Esophagus squamous epithelium (tissue), 5 donors: ENCODE measurements at places on chromosomes 11 and 22. TPM values are rescaled to one million over a fixed set of nuclear protein-coding genes. Genes with fewer than 3 reads are reported as not detected.

DNA sequence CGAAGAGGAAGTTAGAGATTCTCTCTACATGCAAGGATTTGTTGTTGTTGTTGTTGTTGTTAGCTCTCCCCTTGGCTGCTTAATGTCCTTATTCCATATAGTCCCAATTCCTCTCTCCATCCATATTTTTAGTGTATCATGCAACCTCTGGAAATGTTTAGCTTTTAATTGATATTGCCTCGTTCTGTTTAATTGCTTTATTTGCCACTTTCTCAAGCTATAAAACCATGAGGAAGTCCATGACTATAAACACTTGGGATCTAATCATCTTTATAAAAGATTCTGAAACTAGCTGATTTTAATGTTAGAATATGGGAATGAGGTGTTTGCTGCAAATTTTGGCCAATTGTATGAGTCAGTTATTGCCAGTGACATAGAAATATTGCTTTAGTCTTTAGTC lies 5.5 kb upstream of the OR9G1 start:
- no peak for DNase-seq

DNA sequence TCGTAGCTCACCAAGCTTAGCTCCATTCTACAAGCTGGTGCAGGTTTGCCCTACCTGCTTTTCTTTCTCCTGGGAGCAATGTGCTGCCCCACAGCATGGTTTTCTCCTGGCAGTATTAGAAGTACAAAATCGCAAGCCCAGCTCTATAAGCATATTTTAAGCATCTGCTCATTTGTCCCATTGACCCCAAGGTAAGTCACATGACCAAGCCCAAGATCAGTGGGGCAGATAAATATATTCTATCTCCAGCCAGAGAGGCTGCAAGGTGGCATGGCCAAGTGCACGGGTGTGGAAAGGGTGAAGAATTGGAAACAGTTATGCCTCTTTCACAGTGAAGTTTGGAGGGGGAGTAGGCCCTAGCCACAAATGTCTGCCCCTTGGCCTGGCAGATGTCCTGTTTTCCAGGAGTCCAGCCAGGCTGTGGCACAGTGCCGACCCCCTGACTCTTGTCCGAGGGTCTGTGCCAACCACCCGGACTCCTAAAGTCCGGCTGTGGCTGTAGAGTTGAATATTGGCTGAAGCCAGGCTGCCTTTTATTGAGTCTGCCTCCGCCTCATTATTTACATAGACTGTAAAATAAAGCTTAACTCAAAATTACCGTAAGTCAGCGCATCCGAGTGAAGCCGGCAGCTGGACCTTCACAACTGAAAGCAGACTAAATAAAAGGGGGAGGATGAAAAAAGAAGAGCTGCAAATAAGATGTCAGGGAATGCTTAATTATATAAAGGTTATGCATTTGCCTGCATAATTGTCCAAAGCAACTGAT lies 165.7 kb downstream of the COMMD9 start:
- no peak for DNase-seq

DNA sequence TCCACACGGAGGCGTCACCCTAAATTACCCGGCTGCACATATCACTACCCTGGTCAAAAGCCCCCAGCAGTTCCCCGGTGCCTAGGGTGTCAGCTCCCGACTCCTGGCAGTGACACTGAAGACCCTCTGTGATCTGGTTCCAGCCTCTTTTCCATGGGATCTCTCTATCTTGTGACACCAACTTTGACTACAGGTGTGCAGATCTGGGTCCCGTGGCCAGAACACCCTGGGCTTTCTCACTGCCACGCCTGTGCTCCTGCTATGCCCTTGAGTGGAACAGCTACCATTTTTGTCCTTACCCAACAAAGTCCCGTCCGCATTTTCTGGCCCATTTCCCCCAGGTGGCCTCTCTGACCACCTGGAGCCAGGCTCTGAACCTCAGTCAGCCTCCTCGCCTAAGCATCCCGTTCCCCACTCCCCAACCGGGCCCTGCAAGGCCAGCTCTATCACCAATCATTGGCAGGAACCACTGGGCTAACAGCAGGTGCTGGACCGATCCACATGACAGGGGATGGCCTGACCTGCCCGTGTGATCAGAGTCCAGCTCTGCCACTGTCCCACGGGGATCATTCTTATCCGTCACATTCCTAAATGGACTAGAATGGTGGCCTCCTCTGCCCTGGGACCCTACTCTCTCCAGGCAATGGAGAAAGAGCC lies 20.7 kb upstream of the CBX7 start:
- DNase-seq, result no peak

DNA sequence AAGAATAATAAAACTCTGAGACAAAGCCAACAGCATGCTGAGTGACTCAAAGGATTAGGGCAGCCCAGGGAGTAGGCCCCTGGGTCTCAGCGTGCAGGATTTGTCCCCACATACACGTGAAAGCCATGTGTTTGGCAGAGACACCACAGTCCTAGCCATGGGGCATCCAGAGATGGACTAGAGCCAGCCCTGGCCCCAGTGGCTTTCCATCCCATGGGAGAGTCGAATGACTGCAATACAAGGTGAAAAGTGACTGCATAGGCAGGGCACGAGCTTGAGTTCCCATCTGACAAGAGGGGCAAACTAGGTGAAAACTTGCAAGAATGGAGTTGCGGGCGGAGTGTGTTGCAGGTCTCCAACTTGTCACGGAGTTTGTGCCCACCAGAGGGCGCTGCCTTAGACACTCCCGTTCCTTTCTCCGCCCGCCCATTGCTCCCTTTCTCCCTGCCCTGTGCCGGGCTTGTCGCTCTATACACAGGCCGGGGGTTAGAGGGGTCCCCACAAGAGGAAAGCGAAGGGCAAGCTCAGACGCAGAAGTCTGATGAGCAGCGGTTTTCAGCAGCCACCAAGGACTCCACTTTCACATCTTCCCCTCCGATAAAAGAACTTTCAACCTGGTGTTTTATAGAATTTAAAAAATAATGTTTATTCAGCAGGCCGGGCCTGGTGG lies 24.2 kb downstream of the TSKU start:
- DNase-seq, result no peak

DNA sequence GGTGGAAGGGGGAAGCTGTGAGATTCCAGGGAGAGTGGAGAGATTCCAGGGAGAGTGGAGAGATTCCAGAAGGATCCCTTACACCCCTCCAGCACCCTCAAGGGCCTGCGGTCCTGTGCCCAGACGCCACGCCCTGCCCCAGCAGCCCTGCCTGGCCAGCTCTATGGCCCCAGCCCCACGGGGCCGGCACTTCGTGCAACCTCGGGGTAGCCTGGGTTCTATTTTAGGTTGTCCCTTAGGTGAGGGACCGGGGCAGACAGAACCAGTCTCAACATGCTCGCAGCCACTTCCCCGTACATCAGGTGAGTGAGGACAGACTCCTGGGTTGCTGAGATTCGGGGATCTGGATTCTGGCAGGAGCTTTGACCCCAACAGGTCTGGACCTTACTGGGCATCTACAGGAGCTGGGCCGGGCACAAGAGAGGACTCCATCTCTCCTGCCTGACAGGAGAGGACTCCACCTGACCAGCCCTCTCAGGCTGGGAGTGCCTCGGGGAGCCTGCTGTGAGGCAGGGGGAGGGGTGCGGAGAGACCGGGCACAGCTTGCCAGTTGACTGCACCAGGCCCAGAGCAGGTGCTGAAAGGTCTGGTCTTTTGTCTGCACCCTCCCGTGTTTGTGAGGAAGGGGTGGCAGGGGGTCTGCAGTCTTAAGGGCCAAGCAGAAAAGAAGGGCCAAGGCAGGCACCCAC lies 8.5 kb upstream of the ADORA2A start:
- DNase-seq, result no peak

DNA sequence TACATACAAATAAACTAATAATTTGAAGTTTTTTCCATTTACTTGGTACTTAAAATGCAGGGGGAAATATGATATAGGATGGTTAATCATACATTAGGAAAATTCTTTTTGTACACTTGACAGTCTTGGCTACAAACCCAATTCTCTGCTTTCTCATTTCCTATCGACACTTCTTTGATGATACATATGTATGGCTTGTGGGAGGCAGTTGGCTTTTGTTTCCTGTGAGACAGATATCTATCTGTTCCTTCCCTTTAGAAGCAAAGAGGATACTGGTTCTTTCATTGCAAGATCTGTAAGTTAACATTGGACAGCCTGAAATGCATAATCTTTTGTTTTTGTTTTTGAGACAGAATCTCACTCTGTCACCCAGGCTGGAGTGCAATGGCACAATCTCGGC lies 47.9 kb upstream of the ADORA2A start:
- no peak for DNase-seq

The RASD2 gene
- total RNA-seq, result 0.06 TPM

DNA sequence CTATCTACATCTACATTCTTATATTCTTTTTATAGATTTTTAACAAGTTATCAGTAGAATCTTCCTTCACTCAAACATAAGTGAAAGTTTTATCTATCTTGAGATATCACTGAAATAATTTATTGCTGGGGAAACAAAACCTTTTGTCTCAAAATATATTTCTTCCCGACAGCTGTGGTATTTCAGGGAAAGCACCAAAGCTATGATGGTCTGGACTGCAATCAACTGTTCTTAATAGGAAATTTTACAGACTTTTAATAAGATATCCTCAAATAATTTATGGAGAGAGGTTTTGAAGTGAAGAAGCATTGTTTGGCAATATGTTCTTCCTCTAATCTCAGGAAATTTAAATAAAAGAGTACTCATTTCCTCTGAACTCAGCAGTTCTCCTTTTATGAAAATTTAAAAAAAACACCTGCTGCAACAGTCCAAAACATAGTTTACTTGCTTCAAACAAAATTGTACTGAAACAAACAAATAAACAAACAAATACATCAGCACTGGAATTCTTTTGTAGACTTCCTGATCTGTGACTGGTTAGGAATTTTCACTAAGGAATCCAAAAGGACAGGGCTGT lies 33.9 kb upstream of the EIF3M start:
- DNase-seq, result no peak

- DNase-seq, result no peak
Measured at GRCh38 chr11:76214186-76214585, 7.9 kb upstream of the WNT11 start.

DNA sequence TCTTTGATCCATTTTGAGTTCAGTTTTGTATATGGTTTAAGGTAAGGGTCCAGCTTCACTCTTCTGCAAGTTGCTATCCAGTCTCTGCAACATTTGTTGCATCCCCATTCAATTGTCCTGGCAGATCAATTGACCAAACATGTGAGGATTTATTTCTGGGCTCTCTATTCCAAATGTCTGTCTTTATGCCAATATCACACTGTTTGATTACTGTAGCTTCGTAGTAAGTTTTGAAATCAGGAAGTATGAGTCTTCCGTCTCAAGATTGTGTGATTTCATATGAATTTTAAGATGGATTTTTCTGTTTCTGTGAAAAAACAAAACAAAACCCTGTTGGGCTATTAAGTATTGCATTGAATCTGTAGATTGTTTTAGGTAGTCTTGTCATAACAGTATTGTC lies 17.0 kb downstream of the APLP2 start:
- no peak for DNase-seq

The C11orf52 gene
- total RNA-seq, result 2.4 TPM

DNA sequence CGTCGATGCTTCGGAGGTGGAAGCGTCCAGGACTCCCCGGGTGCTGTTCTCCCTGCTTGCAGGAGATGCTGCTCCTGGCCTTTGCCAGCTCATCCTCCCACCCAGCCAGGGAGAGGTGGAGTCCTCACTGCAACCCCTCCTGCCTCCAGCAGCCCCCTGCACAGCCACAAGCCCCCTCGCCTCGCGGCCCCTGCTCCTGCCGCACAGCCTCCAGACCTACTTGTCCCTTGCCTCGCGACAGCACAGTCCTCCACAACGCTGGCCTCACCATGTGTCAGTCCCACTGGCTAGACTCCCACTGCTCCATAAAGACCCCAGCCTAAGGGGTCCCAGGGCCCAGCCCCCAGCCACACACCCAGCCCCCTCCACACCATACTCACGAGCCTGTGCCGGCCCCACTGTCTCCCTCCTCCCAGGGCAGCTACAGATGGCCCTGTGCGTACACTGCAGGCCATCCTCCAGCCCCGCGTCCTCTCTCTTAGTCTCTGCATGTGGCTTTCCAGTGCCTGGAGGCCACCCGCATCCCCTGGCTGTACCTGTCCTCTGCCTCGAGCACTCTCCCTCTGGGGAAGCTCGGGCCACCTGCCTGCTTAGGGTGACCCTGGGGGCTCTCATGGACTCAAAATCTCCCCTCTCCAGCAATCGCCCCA lies 91.5 kb downstream of the CELSR1 start:
- no peak for DNase-seq

The HTR3B gene
- total RNA-seq, result 0.64 TPM

The NADSYN1 gene
- total RNA-seq, result 80.5 TPM

GRCh38 chr11:115921986-115922385 lies 417.8 kb upstream of the CADM1 start:
- no peak for DNase-seq

DNA sequence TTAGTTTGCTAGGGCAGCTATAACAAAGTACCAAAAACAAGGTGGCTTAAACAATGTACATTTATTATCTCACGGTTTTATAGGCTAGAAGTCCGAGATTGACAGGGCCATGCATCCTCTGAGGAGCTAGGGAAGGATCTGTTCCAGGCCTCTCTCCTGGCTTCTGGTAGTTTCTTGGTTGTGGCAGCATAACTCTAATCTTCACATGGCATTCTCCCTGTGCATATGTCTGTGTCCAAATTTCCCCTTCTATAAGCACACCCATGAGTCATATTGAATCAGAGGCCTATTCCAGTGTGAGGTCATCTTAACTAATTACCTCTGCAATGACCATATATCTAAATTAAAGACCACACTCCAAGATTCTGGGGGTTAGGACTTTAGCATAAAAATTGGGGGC lies 31.3 kb upstream of the MMP13 start:
- no peak for DNase-seq

The TRIM34 gene
- 6.5 TPM for total RNA-seq

DNA sequence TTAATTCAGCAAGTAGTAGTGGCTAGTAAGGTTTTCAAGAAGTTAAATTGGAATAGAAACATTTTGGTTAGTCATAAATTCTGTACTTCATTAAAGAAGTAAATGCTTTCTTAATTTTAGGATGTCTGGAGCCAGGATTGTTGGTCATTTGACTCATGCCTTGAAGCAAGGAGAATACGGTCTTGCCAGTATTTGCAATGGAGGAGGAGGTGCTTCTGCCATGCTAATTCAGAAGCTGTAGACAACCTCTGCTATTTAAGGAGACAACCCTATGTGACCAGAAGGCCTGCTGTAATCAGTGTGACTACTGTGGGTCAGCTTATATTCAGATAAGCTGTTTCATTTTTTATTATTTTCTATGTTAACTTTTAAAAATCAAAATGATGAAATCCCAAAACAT lies 25.8 kb downstream of the ACAT1 start:
- DNase-seq, result no peak

The RPL3 gene
- 2,891 TPM for total RNA-seq

The IL10RA gene
- total RNA-seq, result 21.2 TPM

DNA sequence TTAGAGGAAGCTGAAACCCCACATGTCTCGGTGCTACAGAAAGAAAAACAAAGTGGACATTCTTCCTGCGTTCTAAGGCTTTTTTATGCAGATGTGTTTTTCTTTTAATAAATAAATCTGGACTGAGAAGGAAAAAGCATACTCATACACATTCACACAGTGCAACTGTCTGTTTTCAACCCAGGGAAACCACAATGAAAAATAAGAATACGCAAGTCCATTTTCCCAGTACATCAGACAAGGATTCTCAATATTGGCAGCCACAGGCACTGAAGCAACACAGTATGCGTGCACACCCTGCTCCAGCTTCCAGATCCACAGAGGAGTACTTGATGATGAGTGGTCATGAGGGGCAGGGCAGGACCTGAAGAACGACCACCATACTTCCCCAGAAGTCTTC lies 86.9 kb downstream of the ETS1 start:
- DNase-seq, result no peak

The LZTR1 gene
- 24.3 TPM for total RNA-seq
